ENCODE measurements at places on chromosomes 11 and 22. TPM values are rescaled to one million over a fixed set of nuclear protein-coding genes. Genes with fewer than 3 reads are reported as not detected.

The MFRP gene
- total RNA-seq = not detected

The PRR5L gene
- total RNA-seq = 15.6 TPM

The NCAM1 gene
- 0.03 TPM for total RNA-seq

The ISX gene
- total RNA-seq = not detected

The OR5AK2 gene
- not detected for total RNA-seq

The MPZL2 gene
- 0.06 TPM for total RNA-seq

The TEAD1 gene
- 45.9 TPM for total RNA-seq

The PPME1 gene
- total RNA-seq = 54.0 TPM

The CHRNA10 gene
- total RNA-seq = 1.3 TPM

The TLCD5 gene
- total RNA-seq = 6.1 TPM

The SPA17 gene
- 16.2 TPM for total RNA-seq

The ACCS gene
- 14.6 TPM for total RNA-seq

The FDXACB1 gene
- 1.8 TPM for total RNA-seq

The MRPL23 gene
- 124 TPM for total RNA-seq

The DDX25 gene
- total RNA-seq = not detected

The NPTXR gene
- total RNA-seq = 8.9 TPM

The SLC35F2 gene
- 42.6 TPM for total RNA-seq

The AMPD3 gene
- 7.5 TPM for total RNA-seq

The ROBO4 gene
- not detected for total RNA-seq

The CLCF1 gene
- 34.8 TPM for total RNA-seq

The GPR83 gene
- 0.07 TPM for total RNA-seq

The MPPED2 gene
- total RNA-seq = not detected

The WNT7B gene
- 60.1 TPM for total RNA-seq

The TRIM29 gene
- total RNA-seq = 26.6 TPM

The TREH gene
- not detected for total RNA-seq

The IGLL1 gene
- total RNA-seq = not detected

The OR2AT4 gene
- total RNA-seq = not detected

The RIBC2 gene
- 2.6 TPM for total RNA-seq

The CCDC188 gene
- total RNA-seq = not detected

The MAP6 gene
- total RNA-seq = 1.1 TPM

The RAC2 gene
- 0.25 TPM for total RNA-seq

The HTR3B gene
- total RNA-seq = not detected

The RAB36 gene
- 7.8 TPM for total RNA-seq

The GAL gene
- total RNA-seq = 19.5 TPM

The TMEM25 gene
- total RNA-seq = 0.68 TPM

The ADAMTS8 gene
- 1.7 TPM for total RNA-seq

The TECTA gene
- total RNA-seq = 0.05 TPM

The OR4C46 gene
- total RNA-seq = not detected

The OR51Q1 gene
- total RNA-seq = not detected

The ART1 gene
- total RNA-seq = not detected

The COX8A gene
- 1,019 TPM for total RNA-seq

The CSNK2A3 gene
- total RNA-seq = 2.5 TPM

The PIWIL4 gene
- total RNA-seq = 0.22 TPM

The TSSK2 gene
- not detected for total RNA-seq

The NPAS4 gene
- not detected for total RNA-seq

The IL18 gene
- total RNA-seq = 103 TPM

The RAPSN gene
- 0.09 TPM for total RNA-seq

The LMNTD2 gene
- 2.8 TPM for total RNA-seq

The DHCR7 gene
- total RNA-seq = 46.5 TPM

The OR52I1 gene
- not detected for total RNA-seq

The MUC2 gene
- 0.16 TPM for total RNA-seq

The KIRREL3 gene
- total RNA-seq = 12.0 TPM

The SEC14L3 gene
- not detected for total RNA-seq

The RASSF10 gene
- total RNA-seq = 1.1 TPM

The MRPL21 gene
- 139 TPM for total RNA-seq

The KRTAP5-8 gene
- not detected for total RNA-seq

All from A549 treated with Hydrocortisone at 1 μM for 4 hours (cell line).